ENCODE measurements at places on chromosomes 6 and 20.

DNA sequence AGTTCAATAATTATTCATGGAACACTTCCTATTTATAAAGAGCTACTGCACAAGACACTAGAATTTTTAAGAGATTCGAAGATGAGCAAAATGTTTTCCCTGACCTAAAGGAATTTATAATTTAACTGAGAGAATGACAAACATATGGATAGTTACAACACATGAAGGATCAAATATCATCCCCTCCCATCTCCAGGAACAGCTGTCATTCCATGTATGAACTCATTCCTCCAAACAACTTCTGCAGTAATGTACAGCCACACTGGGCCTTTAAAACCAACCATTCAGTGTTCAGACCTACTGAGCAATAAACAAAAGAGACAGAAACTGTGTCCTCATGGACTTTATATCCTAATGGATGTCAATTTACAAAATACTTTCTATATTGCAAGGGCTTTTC, 87.8 kb downstream of the KIF16B start:
- no peak for DNase-seq

GRCh38 chr20:25300496-25301170, 52.7 kb downstream of the PYGB start:
- DNase-seq, result no peak

DNA sequence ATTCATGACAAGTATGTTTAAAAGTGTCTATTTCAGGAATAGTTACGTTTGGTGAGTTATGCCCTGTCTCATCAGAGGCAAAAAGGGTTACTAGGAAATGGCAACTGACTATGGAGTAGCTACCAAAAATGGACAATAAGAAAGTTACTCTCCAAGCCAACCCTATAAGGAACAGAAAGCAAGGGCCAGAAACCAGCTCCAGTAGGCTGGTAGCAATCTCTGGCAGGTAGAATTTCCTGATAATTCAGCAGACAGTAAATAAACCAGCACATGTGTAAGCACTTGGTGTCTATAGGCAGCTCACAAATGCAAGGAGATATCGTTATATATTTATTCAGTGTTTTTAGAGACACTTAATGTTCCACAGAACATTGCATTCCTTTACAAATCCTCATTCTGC, 20.3 kb downstream of the SOX4 start:
- DNase-seq, result peak; percentile 5

DNA sequence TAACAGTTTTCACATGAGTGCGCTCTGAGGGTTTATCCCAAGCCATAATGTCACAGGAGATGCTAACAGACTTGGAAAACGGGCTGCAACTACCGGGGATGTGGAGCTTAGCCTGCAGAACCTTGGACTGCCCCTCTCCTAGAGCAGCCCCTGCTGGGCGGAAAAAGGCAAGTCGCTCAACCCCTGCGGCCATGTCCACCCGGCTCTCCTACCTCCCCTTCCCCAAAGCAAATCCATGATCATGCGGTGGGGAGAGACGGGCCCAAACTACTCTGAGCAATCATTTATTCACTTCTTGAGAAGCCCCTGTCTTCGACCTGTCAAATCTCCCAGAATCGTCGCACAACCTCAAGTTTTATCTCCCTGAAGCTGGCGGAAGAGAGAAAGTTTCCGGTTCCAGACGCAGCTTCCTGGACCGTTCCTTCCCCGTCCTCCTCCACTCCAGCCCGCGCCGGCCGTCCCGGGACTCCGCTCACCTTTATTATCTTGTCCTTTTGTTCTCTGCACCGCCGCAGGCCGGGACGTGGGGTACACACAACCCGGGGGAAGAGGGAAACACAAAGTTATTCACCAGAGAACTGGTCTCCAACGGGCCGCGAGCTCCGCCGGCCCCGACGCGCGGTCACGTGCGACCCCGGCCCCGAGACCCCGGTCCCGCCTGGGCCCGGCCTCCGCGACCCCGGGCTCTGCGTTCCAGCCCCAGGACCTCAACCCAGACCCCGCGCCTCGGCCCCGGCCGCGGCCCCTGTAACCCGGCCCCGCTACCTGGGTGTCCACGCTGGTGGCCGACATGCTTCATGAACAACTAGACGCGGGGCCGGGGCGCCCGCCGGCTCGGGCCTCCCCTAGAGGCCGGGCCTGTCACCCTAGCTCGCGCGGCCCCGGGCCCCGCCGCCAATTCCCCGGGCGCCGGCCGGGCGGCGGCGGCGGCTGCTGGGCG, 560 bp downstream of the YTHDF1 start:
- peak; percentile 50 for DNase-seq

DNA sequence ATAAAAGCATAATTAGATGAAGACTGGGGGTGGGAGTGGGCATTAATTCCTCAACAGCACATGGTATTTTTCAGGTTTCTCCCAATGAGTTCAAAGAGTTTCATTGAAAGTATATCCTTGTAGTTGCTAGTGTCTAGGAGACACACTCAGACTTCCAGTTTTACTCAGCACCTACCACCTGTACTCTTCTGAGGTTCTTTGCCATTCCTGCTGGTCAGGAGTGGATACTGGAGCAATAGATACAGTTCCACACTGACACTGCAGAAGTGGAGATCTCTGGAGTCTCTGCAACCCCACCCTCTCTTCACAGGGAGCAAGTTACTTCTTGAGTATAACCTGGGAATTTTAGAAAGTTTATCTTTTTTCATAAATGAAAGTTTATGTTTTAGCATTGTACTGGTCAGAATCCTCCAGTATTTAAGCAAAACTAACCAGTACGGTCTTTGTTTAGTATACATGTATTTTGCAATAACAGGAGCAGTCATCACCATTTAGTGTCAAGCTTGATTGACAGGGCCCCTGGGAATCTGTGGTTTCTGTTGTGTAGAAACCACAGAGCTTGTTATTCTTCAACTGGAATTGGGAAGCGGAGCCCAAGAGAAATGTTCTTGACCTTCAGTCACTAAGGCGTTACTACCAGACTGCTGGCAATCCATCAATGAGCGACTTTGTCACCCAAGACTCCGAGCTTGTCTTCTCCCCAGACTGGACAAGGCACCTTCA, 148.1 kb downstream of the ZDHHC14 start:
- DNase-seq, result peak; percentile 85

DNA sequence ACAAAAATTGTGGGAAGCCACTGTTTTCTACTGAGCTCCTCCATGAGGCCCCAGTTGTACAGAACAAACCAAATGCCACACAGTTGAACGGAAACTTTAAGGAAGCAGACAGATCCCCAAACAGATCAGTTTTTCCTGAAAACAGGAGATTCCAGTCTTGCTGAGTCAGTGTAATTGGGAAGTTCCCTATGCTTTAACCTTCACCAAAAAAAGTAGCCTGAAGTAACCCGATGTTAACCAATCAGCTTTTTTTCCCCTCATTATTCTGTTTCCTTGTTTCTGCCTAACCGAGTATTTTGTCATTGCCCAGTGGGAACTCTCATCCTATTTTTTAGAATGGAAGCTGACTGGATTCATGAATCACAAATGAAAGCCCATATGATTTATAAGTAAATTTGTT, 36.7 kb downstream of the MARCKS start:
- peak; percentile 50 for DNase-seq

DNA sequence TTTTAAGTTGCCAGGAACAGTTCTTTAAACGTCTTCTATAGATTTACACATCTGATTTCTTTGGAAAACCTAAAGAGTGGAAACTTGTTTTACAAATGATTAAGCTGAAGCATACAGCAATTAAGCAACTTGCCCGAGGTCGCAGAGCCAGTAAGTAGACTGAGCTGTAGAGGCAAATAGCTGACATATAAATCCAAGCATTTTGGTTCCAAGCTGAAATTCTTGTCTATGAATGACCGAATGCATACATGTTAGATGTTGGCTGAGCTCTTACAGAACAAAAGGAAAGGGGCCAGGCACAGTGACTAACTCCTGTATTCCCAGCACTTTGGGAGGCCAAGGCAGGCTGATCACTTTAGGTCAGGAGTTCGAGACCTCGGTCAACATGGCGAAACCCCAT, 101.8 kb upstream of the SGK1 start:
- no peak for DNase-seq

GRCh38 chr6:167649476-167649875, 177.2 kb upstream of the AFDN start:
- DNase-seq, result no peak
